Mesenchymal stem cell (in vitro differentiated cells and primary cell): ENCODE measurements at places on chromosomes 6 and 20.

- DNase-seq = no peak
Measured at GRCh38 chr6:25127076-25127837, 151.9 kb upstream of the CARMIL1 start.

- no peak for DNase-seq
Measured at GRCh38 chr20:9166153-9166780, 97.4 kb downstream of the PLCB4 start.

DNA sequence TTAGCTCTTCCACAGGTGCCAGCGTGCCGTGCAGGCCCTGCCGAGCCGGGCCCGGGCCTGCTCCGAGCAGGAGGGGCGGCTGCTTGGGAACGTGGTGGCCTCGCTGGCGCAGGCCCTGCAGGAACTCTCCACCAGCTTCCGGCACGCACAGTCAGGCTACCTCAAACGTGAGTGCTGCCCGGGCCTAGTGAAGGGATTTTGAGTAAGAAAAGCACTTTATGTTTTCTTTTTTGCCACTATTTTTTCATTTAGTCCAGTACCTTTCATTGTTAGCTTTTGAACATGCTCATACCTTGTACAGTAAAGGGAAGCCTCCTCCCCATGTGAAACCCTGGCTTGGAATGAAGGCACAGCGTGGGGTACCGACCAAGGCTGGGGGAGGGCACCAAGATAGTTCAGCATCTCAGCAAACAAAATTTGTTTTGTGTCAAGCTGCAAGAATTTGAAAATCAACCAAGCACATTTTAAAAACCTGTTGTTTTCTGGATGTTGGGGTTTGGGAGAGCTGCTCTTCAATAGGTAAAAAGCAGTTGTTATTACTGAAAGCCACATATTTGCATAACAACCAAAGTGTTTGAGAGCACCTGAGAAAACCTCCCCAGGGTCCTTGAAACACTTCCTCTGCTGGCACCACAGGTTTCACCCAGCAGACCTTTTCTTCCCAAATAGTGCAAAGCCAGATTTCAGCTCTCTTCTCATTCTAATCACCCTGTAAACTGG, 18.4 kb downstream of the STX16 start:
- DNase-seq = no peak

GRCh38 chr6:97322811-97323210, 39.8 kb upstream of the MMS22L start:
- no peak for DNase-seq

- DNase-seq = no peak
Measured at GRCh38 chr6:156845454-156846155, 68.4 kb downstream of the ARID1B start.

DNA sequence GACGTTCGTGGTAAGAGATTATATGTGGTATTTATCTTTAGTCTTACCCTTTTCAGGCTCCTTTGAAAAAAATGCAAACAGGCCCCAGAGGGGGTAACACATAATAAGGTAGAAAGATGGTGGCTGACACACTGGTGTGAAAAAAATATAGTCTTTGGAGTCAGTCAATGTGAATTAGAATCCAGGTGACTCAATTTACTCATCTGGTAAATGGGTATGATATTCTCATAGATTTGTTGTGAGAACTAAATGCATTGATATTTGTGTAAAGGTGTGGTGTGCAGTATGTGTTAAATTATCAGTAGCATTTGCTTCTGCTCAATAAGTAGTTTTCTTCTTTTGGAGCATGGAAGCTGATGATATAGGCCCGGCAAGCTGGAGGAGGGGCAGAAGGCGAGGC, 25.7 kb downstream of the CD83 start:
- DNase-seq = no peak

- DNase-seq = peak; percentile 81
Measured at GRCh38 chr6:42742116-42742894, 3.6 kb downstream of the TBCC start.

DNA sequence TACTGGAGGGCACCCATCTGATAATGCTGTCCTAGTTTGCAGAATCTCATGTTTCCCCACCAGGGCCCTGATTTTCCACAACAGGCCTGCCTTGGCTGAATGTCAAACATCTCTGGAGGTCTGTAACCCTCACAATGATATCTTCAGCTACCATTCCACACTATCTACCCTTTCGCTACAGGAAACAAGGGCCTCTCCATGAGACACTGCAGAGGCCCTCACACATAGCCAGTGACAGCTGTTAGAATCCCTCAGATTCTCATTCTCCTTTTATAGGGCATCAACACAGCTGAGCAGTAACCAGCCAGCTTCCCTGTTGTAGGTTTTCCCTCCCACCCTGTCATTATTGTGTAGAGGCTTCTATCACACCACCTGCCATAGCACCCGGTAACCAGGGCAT, 29.6 kb upstream of the MICB start:
- DNase-seq = no peak

DNA sequence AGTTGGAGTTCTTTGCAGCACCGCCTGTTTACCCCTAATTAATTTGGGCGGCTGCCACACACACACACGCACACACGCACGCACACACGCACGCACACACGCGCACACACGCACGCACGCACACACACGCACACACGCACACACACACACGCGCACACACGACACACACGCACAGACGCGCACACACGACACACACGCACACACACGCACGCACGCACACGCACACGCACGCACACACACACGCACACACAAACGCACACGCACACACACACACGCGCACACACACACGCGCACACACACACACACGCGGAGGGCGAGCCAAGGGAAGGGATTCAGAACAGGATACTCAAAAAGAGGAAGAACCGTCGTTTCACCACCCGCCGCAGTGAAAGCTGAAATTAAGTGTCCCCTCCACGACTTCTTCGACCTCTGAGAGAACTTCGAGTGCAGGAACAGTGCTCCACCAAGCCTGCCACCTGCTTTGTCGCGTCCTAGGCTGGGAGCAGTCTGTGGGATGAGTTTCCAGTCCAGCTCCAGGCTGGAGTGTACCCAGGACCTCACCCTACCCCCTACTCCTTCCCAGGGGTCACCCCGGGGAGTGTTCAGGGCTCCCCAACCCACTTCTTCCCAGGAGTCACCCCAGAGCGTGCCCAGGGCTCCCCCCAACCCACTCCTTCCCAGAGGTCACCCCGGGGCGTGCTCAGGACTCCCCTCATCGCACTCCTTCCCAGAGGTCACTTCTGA, 1.1 kb downstream of the RNASET2 start:
- peak; percentile 25 for DNase-seq

DNA sequence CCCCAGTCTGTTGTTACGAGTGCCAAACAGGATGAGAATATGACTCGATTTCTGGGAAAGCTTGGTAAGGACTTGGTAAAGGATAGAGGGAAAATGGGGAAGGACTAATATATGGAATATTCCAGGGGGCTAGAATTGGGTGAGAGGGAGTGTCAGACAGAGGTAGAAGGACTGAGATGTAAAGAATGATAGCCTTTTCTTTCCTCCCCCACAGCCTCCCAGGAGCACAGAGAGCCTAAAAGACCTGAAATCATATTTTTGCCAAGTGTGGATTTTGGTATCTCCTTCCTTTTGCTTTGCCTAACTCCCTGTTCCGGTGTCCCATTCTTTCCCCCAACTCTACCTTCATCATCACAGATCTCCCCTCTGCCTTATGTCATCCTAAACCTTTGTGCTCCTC, 3.1 kb downstream of the MSH5 start:
- no peak for DNase-seq

DNA sequence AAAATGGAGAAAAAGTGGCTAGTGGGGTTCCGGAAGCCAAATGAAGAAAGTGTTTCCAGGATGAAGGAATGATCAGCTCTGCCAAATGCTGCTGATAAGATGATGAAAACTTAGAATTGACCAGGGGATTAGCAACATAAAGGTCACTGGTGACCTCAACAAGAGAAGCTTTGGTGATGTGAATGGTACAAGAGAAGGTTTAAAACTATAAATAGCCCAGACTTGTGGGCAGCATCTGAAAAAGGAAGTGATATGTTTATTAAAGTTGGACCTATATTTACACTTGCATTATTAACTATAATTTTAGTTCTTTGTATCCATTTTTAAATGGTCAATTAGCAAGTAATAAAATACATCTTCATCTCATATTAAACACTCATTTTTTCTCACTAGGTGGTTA, 45.1 kb downstream of the CGA start:
- no peak for DNase-seq

GRCh38 chr6:137216106-137216505, 3.1 kb downstream of the IFNGR1 start:
- DNase-seq = no peak

- no peak for DNase-seq
Measured at GRCh38 chr6:112833581-112834131, 486.5 kb downstream of the RFPL4B start.

GRCh38 chr6:111651185-111652034, 45.7 kb upstream of the TRAF3IP2 start:
- DNase-seq = no peak

DNA sequence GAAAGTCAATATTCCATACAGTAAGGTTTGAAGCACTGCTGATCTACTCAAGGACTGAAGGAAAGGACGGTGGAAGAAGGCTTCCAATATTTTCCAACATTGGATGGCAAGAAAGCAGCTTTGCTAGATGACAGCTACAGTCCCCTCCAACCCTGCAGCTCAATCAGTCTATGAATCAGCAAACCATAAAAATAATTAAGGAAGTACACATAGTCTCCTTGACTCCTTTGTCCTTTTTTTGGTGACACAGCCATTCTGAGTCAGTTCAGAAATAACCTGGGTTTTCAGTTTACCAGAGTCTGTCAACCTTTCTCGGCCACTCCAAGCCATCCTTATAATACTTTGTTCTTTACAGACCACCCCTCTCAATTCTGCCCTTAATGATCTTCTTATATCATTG, 232.5 kb downstream of the IBTK start:
- peak; percentile 17 for DNase-seq

DNA sequence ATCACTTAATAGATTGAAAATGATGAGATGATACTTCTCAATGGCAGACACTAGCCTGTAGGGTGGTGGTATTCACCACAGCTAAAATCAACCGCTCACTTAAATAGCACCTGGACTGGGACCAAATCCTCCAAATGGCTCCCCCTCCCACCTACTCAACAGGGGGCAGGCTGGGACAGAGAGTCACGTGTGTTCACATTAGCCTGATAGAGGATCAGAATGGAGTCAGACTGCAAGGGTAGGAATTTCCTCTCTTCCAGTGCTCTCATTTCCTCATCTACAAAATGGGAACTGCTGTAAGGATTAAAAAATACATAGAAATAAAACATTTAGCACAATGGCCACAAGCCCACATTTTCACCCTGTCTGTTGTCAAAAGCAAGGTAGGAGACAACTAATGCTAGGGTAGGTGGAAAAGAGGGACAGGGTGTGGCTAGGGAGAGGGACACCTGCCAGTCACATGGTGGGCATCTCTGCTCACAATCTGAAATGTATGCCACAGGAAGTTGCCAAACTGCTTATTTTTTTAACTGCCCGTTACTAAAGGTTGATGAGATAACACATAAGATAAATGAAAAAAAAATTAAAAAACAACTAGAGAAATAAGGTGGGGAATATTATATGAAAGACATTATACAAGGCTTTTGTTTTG, 55.3 kb downstream of the BACH2 start:
- no peak for DNase-seq

- peak; percentile 22 for DNase-seq
Measured at GRCh38 chr6:150249261-150249660, 106.4 kb downstream of the PPP1R14C start.

DNA sequence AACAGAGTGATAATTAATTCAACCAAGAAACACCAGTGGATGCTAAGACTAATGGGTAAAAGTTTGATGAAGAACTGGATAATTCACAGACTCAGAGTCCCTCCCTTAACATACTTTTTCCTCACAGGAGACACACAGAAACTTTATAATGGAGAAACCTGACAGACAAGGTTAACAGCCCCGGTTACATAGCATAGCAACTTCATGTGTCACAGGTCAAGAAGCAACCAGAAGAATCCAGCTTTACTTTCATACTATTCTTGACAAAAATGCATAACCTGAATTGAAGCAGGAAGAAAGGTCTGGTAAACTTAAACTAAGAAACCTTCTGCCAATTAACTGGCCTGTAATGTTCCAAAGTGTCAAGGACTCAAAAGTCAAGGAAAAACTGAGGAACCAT, 375.9 kb downstream of the RNF144B start:
- no peak for DNase-seq

GRCh38 chr20:38260378-38261053, at the start of gene KIAA1755:
Gene KIAA1755, minus strand, starts transcription at chr20:38260735. Its CDS starts 235 bp downstream, at chr20:38260500.
- no peak for DNase-seq

GRCh38 chr6:57250348-57250747, 28.2 kb upstream of the RAB23 start:
- DNase-seq = no peak

GRCh38 chr6:155880900-155881299, 425.3 kb upstream of the NOX3 start:
- peak; percentile 62 for DNase-seq

GRCh38 chr6:166354965-166355364, 12.6 kb upstream of the SFT2D1 start:
- no peak for DNase-seq

DNA sequence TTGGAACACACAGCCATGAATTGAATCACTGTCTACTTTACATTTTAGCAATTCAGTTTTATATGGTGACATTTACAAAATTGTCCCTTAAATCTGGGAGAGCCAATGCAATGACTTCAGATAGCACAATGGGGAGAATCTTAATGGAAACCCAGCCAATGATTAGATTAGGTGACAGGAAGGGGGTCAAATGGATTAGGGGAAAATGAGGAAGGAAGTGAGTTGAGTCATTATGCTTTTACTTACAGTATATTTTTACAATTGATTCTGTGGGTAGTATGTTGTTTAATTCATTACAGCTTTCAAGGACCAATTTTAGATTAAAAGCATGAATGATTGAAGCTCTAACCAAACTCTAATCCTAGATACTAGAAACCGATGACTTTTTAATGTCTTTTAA, 229.8 kb downstream of the SOX4 start:
- DNase-seq = no peak

- no peak for DNase-seq
Measured at GRCh38 chr20:57824909-57825308, 115.1 kb upstream of the PMEPA1 start.

DNA sequence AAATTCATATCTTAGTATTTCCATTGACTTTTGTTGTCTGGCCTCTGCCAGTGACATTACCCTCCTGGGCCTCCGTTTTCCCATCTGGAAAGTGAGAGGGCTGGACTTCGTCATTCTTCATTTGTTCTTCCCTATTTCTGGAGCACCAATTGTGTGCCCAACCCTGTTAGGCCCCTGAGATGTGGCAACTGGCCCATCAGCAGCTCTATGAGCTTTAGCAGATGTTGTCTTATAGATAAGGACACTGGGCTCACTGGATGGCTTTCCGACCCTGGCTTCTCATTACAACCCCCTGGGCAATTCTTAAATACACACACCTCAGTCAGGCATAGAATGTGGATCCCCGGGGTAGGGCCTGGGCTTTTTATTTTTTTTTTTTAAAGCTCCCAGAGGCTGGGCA, 14.7 kb downstream of the PABPC1L start:
- no peak for DNase-seq

GRCh38 chr6:5898563-5898962, 108.2 kb downstream of the NRN1 start:
- no peak for DNase-seq

GRCh38 chr6:166728884-166729530, 102.0 kb upstream of the RPS6KA2 start:
- DNase-seq = no peak
